ENCODE measurements at places on chromosomes 13 and 19.

GRCh38 chr13:20206698-20207235, 14.0 kb upstream of the GJB2 start:
- no peak for DNase-seq

GRCh38 chr19:42306646-42307045, 4.2 kb upstream of the PAFAH1B3 start:
- DNase-seq = no peak

DNA sequence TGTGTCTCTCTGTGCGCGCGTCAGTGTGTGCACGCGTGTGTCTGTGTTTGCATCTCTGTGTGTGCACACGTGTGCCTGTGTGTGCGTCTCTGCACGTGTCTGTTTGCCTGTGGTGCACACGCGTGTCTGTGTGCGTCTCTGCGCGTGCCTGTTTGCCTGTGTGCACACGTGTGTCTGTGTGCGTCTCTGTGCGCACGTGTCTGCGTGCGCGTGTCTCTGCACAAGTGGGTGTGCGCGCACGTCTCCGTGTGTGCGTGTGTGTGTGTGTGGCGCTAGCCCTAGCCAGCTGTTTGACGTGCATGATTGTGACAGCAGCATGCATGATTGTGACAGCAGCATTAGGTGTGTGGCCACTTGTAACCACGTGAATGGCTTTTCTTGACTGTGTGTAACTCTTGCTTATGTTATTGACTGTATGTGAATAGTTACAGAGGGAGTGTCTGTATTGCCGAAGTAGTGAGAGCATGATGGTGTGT, 31.1 kb downstream of the ZNF146 start:
- no peak for DNase-seq

DNA sequence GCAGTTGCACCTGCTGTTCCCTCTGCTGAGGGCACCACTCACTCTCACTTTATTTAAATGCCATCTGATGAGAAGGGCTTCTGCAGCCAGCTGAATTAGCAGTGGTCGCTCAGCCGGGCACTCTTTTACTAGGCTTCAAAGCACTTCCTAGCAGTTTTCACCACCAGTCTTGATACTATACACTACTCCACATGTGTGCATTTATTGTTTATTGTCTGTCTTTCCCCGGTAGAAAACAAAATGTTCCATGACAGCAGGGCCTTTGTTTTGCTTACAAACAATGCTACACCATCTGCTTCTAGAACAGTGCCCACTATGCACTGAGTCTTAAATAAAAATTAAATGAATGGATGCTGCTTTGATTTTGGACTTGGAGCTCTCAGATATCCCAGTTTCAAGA, 404.9 kb downstream of the FGF14 start:
- no peak for DNase-seq

DNA sequence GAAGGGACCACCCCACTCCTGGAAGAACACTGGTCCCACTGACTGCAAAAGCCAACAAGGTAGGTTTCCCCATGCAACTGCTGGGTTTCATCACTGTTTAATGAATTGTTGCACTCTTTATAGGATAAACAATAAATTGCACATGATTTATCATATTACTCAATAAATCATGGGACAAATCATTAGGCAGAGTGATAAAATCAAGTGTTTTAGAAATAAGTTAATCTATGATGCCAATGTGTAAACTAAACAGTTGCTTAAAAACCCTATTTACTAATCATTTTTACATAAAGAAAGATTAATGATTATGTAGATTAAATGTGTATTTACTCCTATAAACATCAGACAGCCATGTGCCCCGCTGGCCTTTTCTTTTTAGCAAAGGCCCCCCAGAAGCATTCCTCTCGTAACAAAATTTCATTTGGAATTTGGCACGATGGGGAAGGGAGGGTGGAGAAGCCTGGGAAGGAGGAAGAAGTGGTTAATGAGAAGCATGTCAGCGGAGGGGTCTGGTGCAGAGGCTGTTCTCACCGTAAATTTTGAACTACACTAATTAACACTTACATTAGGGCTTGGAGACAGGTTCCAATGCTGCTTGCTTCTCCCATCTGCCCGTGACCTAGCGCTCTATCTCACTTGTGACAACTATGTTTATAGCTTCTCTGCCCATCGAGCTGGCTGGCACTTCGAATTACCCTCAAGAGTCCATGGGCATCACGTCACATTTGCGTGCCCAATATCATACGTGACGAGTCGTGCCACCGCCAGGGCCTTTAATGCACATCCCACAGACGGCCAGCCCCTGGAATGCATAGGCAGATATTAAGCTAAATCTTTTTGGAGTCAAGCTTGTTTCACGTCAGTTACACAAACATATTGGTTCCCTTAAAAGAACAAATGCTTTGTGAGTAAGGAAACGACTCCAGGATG, 357.7 kb upstream of the TSHZ3 start:
- no peak for DNase-seq

- no peak for DNase-seq
These were observed 51.1 kb downstream of the OLFM4 start for GRCh38 chr13:53079691-53080090.
